AG10803 (cell line): ENCODE measurements at places on chromosomes 5 and 9.

GRCh38 chr5:17080361-17080760, 137.1 kb upstream of the BASP1 start:
- peak; percentile 56 for DNase-seq

- no peak for DNase-seq
Measured at GRCh38 chr9:34536685-34537084, 13.9 kb upstream of the ENHO start.

GRCh38 chr5:167982-168660, 23.2 kb upstream of the LRRC14B start:
- peak; percentile 96 for DNase-seq

DNA sequence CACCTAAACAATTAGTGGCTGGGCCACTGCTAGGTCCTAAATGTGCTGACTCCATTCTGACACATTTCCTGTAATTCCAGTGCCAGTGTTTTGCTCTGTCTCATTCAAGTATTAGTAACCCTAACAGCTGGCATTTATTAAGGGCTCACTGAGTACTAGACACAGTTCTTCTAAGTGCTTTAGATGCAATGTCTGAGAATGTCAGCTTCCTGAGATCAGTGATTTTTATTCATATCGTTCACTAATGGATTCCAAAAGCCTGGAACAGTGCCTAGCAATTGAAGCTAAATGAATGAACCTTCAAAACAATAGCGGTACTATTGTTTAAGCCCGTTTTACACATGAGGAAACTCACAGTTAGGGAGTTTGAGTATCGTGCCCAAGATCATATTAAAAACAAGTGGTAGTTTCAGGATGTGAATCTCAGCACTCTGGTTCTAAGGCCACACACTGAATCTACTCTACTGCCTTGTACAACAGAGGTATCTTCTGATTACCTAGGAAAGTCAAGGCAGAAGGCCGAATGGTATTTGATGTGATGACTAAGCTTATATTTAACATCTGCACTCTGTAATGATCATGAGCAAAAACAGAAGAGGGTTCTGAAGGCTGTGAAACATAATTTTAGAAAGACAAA, 304.0 kb downstream of the PJA2 start:
- DNase-seq: peak; percentile 94

GRCh38 chr5:67035098-67035740, 161.4 kb downstream of the CD180 start:
- DNase-seq: no peak

GRCh38 chr9:32574858-32575257, 1.9 kb upstream of the NDUFB6 start:
- no peak for DNase-seq

GRCh38 chr9:120481248-120481647, 98.7 kb downstream of the CDK5RAP2 start:
- no peak for DNase-seq

DNA sequence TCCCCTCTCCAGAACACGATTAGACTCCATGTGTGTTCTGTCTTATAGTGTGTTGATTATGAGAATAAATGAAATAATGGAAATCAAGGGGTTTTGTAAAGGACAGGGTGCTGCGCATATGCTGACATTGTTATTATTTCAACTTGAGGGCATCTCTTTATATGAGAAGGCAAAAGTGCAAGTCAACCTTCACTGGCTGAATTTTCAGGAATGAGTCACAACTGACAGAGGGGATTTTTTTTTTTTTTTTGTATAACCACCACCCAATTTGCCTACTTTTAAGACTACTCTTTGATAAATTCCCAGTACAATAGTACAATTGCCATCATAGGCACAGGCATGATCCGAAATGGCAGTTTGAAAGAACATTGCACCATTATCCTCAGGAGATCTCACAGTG, 419.2 kb upstream of the NMUR2 start:
- no peak for DNase-seq

DNA sequence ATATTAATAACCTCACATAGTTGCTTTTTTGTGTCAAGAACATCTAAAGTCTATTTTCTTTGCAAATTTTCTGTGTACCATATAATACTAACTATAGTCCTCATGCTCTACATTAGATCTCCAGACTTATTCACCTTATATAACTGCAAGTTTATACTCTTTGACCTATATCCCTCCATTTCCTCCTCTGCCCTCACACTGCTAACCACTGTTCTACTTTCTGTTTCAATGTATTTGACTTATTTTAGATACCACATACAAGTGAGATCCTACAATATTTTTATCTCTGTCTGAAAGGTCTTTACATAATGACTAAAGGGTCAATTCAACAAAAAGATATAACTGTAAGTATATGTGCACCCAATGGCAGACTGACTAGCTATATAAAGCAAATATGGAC, 789.7 kb upstream of the ZNF608 start:
- no peak for DNase-seq

DNA sequence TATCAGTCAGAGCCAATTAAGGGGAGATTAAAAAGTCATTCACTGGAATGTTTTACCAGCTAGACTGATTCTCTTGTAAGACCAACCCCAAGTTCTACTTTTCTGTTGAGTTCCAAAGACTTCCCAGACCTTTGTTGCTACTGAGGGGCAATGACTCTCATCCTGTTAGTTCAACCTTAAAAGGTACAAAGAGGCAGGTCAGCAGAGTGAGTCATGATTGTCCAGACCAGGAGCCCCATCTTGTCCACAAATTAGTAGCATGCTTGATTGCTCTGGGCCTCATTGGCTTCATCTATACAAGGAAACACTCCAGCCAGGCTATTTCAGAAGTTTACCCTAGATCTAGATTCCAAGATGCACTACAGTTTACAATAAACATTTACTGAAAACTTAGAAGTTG, 79.9 kb upstream of the IL7R start:
- DNase-seq: no peak

GRCh38 chr9:134424818-134425217, 98.6 kb downstream of the RXRA start:
- no peak for DNase-seq

DNA sequence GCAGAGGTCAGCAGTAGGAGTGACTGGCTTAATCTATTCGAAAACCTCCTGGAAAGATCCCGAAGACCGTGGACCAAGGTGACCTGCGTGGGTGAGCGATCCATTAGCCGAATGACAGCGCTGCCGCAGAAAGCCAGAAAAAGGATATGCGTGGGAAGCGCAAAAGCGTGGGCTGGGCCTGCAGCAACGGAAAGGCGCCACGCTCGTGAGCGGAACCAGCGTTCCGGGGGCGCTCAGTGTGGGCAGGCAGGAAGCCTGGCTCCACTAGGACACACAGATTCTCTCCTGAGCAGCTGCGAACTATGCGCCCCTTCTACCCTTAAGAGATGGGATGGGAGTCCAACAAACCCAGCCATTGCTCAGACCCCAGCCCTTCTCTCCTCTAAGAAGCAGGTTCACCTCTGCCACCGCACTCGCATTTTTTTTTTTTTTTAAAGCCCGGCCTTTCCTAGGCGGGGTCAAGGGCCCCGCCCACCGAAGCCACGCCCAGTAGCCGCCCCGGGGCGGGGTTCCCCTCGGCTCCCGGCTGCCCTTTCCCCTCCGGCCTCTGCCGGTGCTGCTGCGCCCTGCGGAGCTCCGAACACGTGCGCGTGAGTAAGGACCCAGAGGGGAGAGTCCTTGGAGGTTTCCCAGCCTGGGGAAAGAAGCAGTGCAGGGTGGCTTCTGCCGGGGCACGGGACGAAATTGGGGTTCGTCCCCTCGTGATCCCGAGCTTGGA, 19.8 kb upstream of the MATR3 start:
- peak; percentile 76 for DNase-seq

DNA sequence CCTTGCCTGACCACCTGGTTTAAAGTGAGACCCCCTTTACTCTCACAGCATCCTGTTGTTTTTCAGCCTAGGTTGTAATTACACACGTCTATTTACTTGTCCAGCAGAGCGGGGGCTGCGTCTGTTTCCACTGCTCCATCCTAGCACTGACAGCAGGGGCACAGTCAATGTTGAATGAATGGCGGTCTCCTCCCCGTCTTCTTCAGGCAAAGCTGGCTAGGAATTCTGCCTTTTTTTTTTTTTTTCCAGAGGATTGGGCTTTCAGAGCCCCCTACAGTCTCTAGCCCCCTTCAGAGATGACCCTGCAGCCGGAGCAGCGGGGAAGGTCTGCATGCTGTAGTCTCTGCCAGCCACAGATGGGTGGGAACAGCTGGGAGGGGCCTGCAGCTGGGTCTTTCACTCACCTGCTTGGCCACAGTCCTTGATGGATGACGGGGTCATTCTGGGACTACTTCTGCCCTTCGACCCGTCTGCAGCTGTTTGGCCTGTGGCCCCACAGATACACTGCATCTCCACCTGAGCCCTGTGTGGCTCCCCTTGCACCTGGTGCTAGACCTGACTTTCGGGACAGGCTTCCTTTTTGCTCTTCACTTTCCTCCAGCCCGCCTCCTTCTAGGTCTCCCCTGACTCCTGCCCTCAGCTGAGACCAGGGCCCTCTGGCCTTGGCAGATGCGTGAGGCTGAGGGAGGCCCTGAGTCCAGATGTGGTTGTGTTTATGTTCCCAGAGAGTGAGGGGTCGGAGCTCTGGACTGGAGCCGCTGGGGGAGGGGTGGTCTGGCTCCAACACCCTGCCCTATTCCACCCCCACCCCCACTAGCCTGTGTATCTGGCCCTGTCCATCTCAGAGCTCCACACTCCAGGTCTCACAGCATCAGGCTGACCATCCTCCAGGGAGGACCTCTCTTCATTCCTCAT, 8.0 kb downstream of the PITX1 start:
- DNase-seq: no peak

- no peak for DNase-seq
Measured at GRCh38 chr5:69188811-69189161, 597 bp upstream of the CENPH start.

DNA sequence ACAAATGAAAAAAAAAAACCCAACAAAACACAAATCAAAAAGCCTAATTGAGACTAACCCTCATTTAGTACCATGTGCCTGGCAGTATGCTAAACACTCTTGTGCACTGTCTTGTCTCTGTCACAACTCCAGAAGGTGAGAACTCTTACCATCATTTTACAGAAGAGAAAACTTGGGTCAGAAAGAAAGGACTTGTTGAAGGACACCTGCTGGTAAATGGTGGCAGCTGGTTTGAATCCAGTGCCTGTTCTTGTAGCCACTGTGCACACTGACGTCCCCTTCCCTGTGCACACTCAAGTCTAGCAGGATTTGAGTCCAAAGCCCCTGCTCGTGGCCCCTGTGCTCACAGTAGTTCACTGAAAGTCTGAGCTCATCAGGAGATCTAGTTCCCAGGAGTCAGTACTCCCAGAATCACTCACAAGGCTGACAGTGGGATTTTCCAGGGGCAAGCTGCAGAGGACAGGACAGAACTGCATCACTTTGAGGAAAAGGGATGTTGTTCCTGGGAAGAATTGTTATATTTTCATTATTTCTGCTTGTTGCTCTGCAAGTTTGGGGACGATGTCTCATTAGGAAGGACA, 43.0 kb upstream of the HSD17B4 start:
- DNase-seq: no peak

GRCh38 chr9:101458963-101459631, 23.5 kb upstream of the ALDOB start:
- peak; percentile 78 for DNase-seq

- no peak for DNase-seq
Measured at GRCh38 chr5:77981820-77982219, 205.7 kb upstream of the TBCA start.

- DNase-seq: peak; percentile 46
Measured at GRCh38 chr9:36161187-36161586, 8.0 kb upstream of the CCIN start.

DNA sequence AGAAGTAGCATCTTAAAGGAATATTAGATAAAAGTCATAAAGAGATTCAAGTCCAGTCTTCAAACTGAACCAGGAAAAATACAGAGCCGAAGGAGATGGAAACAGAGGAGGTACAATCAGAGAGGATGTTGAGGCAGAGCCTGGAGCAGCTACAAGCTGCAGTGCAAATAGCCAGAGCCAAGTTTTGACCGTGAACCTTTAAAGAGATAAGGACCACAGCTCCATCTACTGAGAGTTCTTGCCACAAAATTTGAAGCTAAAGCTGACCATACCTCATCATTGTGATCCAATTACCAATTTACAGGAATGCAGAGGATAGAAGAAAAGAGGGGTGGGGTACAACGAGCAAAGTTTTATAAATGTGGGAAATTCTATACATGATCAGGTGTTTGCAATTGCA, 10.4 kb upstream of the DEPDC1B start:
- DNase-seq: no peak

- DNase-seq: no peak
Measured at GRCh38 chr5:1009359-1010180, 968 bp downstream of the NKD2 start.

DNA sequence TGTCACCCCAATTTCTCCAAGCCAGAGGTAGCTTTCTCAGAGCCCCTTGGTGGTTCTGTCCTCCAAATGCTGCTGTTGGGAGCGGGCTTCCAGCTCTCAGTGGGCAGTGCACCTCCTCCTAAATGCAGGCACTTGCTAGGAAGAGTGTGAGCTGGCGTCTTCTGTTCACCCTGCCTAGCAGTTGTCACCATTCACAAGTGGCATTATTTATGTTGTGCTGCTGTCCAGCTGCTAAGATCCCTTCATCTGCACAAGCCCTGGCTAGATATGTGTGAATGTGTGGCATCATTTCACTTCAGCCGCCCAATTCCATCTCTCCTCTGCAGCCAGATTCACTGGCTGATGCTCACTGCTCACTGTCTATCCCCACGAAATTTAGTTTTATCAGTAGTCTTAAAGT, 43.7 kb downstream of the SLC36A1 start:
- no peak for DNase-seq

GRCh38 chr9:132049323-132049882, 30.3 kb downstream of the MED27 start:
- no peak for DNase-seq

- peak; percentile 19 for DNase-seq
Measured at GRCh38 chr9:16396389-16396788, 474.1 kb downstream of the BNC2 start.
